Osteocyte (in vitro differentiated cells): ENCODE measurements at places on chromosomes 12 and 14.

GRCh38 chr12:53952335-53952694 lies 2.4 kb upstream of the HOXC12 start:
- H3K27ac ChIP-seq, result no peak overlapping the region
- H3K4me3 ChIP-seq, result no peak overlapping the region
- no peak for DNase-seq
- H3K4me1 ChIP-seq, result peaks cover 8% of the 10 kb centered on the region
- H3K27me3 ChIP-seq, result peaks cover 93% of the 10 kb centered on the region
- no peaks in the 10 kb centered on the region for H3K36me3 ChIP-seq

- peak overlapping the region; percentile 11 for H3K4me3 ChIP-seq
- H3K27me3 ChIP-seq, result no peaks in the 10 kb centered on the region
- H3K36me3 ChIP-seq, result peaks cover 40% of the 10 kb centered on the region
- H3K4me1 ChIP-seq, result peaks cover 61% of the 10 kb centered on the region
- peak overlapping the region; percentile 91 for H3K27ac ChIP-seq
These were observed 64.5 kb downstream of the NIN start for GRCh38 chr14:50766338-50766886.

GRCh38 chr12:65205886-65206285 lies 36.5 kb downstream of the LEMD3 start:
- H3K36me3 ChIP-seq, result peaks cover 3% of the 10 kb centered on the region
- H3K27me3 ChIP-seq, result no peaks in the 10 kb centered on the region
- DNase-seq, result no peak
- H3K4me1 ChIP-seq, result peaks cover 6% of the 10 kb centered on the region
- H3K4me3 ChIP-seq, result no peak overlapping the region
- H3K27ac ChIP-seq, result no peak overlapping the region

DNA sequence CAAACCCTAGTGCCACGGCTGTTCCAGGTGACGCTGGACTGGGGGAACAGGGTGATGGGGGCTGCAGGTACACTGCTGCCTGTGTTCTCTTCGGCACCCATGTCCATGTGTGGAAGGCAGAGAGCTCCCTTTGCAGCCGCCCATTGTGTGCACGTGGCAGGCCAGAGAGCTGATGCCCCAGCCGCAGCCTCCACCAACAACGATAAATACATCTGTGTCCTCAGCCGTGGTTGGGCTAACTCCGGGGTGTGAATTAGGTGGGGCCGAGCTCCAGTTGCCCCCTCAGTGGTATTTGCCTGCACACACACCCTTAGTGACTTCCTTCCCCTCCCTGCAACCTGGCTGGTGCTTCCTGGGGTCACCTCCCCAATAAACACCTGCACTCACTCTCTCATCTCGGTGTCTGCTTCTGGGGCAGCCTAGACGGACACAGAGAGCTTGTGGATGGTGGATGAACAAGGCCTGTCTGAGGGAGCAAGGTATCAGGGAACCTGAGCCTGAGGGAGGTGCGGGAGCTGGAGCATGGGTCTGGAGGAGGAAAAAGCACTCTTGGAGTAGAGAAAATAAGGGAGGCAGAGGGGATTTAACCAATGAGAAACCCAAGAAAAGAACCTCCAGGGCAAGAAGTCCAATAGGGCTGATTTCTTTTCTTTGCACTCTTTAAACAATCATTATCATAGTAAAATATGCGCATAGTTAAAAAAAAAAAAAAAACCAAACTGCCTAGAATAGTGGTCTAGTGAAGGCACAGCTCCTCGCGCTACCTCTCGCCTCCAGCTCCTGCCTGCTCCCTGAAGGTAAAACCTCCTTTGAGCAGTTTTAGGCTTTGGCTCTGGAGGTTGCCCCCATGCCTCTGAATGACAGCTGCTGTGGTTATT lies 112.6 kb downstream of the ZNF664 start:
- H3K36me3 ChIP-seq, result no peaks in the 10 kb centered on the region
- no peaks in the 10 kb centered on the region for H3K27me3 ChIP-seq
- H3K27ac ChIP-seq, result no peak overlapping the region
- no peak for DNase-seq
- no peak overlapping the region for H3K4me3 ChIP-seq
- peaks cover 14% of the 10 kb centered on the region for H3K4me1 ChIP-seq

DNA sequence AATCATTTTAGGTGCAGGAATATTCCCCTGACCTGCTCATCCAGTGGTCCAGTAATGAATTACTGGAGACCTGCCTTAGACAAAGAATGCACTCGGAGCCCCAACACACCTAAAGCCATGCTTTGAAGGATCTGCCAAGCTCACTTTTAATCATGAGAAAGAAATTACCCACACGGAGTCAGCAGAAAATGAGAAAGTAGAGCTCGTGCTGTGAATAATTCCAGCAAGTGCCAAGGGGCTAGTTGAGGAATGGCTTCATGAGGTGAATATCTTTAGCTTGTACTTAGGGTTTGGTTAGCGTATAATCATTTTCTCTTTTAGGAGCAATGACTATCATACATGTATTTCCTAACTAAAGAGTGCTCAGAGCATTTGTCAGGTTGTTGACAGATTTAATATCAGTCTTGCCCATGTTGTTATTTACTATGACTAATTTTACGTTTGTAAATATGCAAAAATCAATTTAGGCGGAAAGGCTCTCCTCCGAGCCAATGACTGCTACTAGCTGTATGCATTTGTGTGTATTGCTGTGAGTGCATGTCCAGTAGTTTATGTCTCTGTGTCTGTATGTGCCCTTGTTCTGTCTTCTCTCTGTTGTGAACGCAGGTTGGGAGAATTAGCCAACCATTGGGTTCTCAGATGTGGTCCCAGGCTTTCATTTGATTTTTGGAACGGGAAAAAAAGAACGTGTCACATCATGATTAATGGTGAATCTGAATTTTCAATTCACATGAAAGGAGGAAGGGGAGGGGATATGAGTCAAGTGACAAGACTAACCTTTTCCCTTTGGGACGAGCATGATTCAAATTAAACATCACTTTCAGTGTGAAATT lies 98.4 kb downstream of the RMST start:
- H3K27me3 ChIP-seq, result no peaks in the 10 kb centered on the region
- H3K4me1 ChIP-seq, result no peaks in the 10 kb centered on the region
- no peak overlapping the region for H3K27ac ChIP-seq
- H3K36me3 ChIP-seq, result no peaks in the 10 kb centered on the region
- no peak for DNase-seq
- no peak overlapping the region for H3K4me3 ChIP-seq

GRCh38 chr12:54207539-54208294 lies 18.9 kb upstream of the SMUG1 start:
- H3K4me3 ChIP-seq, result no peak overlapping the region
- peaks cover 2% of the 10 kb centered on the region for H3K36me3 ChIP-seq
- H3K27me3 ChIP-seq, result peaks cover 65% of the 10 kb centered on the region
- peak; percentile 89 for DNase-seq

GRCh38 chr12:95970905-95971304 lies 25.2 kb downstream of the HAL start:
- peaks cover 4% of the 10 kb centered on the region for H3K4me1 ChIP-seq
- H3K36me3 ChIP-seq, result no peaks in the 10 kb centered on the region
- H3K4me3 ChIP-seq, result no peak overlapping the region
- no peak overlapping the region for H3K27ac ChIP-seq
- no peak for DNase-seq

GRCh38 chr12:100699209-100699608 lies 95.4 kb upstream of the ANO4 start:
- peaks cover 24% of the 10 kb centered on the region for H3K27me3 ChIP-seq
- no peaks in the 10 kb centered on the region for H3K4me1 ChIP-seq
- H3K4me3 ChIP-seq, result no peak overlapping the region
- H3K27ac ChIP-seq, result no peak overlapping the region
- H3K36me3 ChIP-seq, result no peaks in the 10 kb centered on the region
- no peak for DNase-seq

GRCh38 chr14:95503365-95504134 lies 12.9 kb downstream of the SYNE3 start:
- no peak overlapping the region for H3K4me3 ChIP-seq
- peaks cover 66% of the 10 kb centered on the region for H3K4me1 ChIP-seq
- no peak overlapping the region for H3K27ac ChIP-seq
- no peak for DNase-seq
- peaks cover 40% of the 10 kb centered on the region for H3K36me3 ChIP-seq

GRCh38 chr12:105273601-105274000 lies 37.6 kb upstream of the APPL2 start:
- H3K36me3 ChIP-seq, result no peaks in the 10 kb centered on the region
- no peak overlapping the region for H3K4me3 ChIP-seq
- DNase-seq, result no peak
- no peaks in the 10 kb centered on the region for H3K27me3 ChIP-seq
- H3K4me1 ChIP-seq, result peaks cover 4% of the 10 kb centered on the region

DNA sequence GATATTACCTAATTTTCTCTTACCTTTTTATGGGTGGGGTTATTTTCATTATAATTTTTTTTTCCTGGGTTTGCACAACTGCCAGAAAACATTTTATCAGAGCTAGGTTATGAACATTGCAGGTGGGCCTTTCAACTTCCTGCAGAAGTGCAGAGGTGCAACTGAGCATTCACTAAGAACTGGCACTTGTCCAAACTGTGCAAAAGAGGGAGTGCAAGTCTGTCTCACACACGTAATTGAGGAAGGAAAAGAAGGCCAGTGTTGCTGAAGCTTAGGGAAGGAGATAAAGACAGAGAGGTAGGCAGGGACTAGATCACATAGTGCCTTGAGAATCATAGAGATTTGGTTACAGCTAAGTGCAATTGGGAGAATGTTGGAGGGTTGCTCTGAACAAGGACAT lies 14.1 kb upstream of the AMN1 start:
- H3K27me3 ChIP-seq, result no peaks in the 10 kb centered on the region
- DNase-seq, result no peak
- no peak overlapping the region for H3K4me3 ChIP-seq

DNA sequence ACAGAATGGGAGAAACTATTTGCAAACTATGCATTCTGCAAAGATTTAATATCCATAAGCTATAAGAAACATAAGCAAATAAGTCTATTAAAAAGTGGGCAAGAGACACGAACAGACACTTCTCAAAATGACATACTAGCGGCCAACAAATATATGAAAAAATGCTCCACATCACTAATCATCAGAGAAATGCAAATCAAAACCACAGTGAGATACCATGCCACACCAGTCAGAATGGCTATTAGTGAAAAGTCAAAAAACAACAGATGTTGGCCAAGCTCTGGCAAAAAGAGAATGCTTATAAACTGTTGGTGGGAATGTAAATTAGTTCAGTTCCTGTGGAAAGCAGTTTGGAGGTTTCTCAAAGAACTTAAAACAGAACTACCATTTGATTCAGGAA lies 121.3 kb downstream of the KCNMB4 start:
- no peak overlapping the region for H3K27ac ChIP-seq

DNA sequence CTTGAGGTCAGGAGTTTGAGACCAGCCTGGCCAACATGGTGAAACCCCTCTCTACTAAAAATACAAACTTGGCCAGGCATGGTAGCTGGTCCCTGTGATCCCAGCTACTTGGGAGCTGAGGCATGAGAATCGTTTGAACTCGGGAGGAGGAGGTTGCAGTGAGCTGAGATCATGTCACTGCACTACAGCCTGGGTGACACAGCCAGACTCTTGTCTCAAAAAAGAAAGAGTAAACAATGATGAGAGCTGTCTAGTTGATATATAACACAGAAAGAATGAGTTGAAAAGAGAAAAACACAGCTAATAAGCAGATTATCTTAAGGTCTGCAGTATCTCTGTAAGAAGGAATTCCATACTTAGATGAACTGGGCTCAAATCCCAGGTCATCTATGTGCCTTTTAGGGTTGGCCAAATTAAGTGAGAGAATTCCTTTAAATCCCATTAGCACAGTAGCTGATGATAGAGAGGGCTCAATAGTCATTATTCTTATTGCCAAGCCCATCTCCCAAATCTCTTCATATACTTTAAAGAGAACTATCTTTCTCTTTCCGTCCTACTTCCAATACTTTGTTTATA lies 31.1 kb upstream of the STRAP start:
- no peaks in the 10 kb centered on the region for H3K27me3 ChIP-seq
- H3K36me3 ChIP-seq, result no peaks in the 10 kb centered on the region
- no peak overlapping the region for H3K4me3 ChIP-seq
- DNase-seq, result no peak

GRCh38 chr12:63403256-63403655 lies 252.3 kb upstream of the AVPR1A start:
- H3K4me3 ChIP-seq, result no peak overlapping the region
- H3K4me1 ChIP-seq, result peaks cover 6% of the 10 kb centered on the region
- H3K36me3 ChIP-seq, result no peaks in the 10 kb centered on the region
- H3K27me3 ChIP-seq, result peaks cover 9% of the 10 kb centered on the region

GRCh38 chr14:81801921-81802320 lies 268.3 kb upstream of the SEL1L start:
- H3K36me3 ChIP-seq, result no peaks in the 10 kb centered on the region
- no peak for DNase-seq
- H3K4me3 ChIP-seq, result no peak overlapping the region

DNA sequence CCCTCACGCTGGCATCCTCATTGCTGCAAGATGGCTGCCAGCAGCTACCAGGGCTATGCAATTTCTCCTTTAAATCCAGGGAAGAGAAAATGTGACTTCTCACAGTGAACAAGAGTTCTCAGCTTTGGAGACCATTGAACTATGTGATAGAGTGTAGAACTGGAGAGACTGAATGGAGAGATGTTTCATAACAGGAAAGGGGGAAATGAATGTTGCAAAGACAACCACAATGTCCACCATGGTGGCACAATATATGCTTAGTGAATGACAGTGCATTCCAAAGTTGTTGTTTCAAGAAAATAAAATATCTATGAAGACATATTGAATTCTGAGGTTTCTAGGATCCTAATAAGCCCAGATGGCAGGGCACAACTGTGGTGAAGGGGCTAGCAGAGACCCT lies 13.2 kb upstream of the COCH start:
- no peak for DNase-seq
- no peak overlapping the region for H3K27ac ChIP-seq
- no peaks in the 10 kb centered on the region for H3K36me3 ChIP-seq
- no peak overlapping the region for H3K4me3 ChIP-seq

DNA sequence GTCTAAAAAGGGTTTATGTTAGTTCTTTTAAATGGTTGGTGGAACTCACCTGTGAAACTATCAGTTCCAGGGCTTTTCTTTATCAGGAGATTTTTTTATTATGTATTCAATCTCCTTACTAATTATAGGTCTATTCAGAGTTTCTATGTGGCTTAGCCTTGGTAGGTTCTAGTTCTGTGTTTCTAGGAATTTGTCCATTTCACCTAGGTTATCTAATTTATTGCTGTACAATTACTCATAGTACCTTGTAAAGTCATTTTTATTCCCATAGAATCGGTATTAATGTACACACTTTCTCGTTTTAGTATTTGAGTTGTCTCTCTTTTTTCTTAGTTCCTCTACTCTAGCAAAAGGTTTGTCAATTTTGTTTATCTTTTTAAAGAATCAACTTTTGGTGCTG lies 59.0 kb downstream of the BORCS5 start:
- H3K27me3 ChIP-seq, result no peaks in the 10 kb centered on the region
- peaks cover 5% of the 10 kb centered on the region for H3K4me1 ChIP-seq
- no peak overlapping the region for H3K4me3 ChIP-seq
- no peak overlapping the region for H3K27ac ChIP-seq
- DNase-seq, result no peak
- peaks cover 11% of the 10 kb centered on the region for H3K36me3 ChIP-seq

DNA sequence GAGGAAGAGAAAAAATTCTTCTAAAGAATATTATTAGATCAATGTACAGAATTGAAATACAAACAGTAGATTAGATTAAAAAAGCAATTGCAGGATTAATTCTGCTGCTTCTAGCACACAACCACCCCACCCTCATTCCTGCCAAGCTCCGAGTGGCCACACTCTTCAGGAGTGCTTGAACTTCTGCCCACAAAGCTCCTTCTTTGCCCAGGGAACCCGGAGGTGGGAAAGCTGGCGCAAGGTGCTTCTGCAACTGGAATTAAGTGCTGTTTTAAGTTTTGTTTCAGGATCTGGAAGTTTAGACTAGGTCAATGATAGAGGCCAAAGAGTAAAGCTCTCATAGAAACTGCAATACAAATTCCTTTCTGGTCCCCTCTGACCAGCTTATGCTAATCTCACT lies 94.1 kb upstream of the BMP4 start:
- H3K4me1 ChIP-seq, result no peaks in the 10 kb centered on the region
- H3K4me3 ChIP-seq, result no peak overlapping the region
- no peaks in the 10 kb centered on the region for H3K36me3 ChIP-seq
- no peak overlapping the region for H3K27ac ChIP-seq
- peaks cover 5% of the 10 kb centered on the region for H3K27me3 ChIP-seq
- no peak for DNase-seq
